Activated T-helper 2 cell treated with anti-CD3 and anti-CD28 coated beads, Interferon-gamma antibody, Interleukin-2, Interleukin-4, amounts not matched to agents 10 μg/mL and 5 μg/mL and 100 μg/mL, durations not matched to agents 14 hours and 24 hours and 36 hours (primary cell): ENCODE measurements at places on chromosomes 11 and 22. TPM values are rescaled to one million over a fixed set of nuclear protein-coding genes. Genes with fewer than 3 reads are reported as not detected.

ADM2 gene
- 2.2 and 2.9 TPM in 2 replicates for total RNA-seq

CD248 gene
- total RNA-seq: not detected in 2 replicates

DNA sequence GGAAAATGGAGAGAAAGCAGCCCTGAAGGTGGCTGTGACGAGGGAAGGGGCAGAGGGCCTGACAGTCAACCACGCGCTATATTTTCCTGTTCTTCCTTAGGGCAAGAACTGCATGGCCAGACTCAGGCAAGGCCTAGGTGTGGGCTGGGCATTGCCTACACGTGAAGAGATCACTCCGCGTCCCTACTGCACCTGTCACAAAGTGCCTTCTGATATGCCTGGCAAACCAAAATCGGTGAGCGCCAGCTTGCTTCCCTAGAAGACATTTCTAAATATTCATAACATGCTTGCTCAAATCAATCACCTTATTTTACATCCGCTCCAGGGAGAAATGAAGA, 6.3 kb downstream of the TMEM121B start:
- peaks cover 22% of the 10 kb centered on the region for H3K36me3 ChIP-seq
- DNase-seq: no peak
- peaks cover 8% of the 10 kb centered on the region for H3K27me3 ChIP-seq
- peaks cover 40% of the 10 kb centered on the region for H3K4me1 ChIP-seq

- no peaks in the 10 kb centered on the region for H3K36me3 ChIP-seq
- DNase-seq: no peak
- H3K27ac ChIP-seq: no peak overlapping the region
- H3K4me1 ChIP-seq: no peaks in the 10 kb centered on the region
- H3K4me3 ChIP-seq: no peak overlapping the region
- H3K27me3 ChIP-seq: no peaks in the 10 kb centered on the region
Observed at GRCh38 chr11:19018901-19019300, 41.6 kb downstream of the MRGPRX2 start.

DNA sequence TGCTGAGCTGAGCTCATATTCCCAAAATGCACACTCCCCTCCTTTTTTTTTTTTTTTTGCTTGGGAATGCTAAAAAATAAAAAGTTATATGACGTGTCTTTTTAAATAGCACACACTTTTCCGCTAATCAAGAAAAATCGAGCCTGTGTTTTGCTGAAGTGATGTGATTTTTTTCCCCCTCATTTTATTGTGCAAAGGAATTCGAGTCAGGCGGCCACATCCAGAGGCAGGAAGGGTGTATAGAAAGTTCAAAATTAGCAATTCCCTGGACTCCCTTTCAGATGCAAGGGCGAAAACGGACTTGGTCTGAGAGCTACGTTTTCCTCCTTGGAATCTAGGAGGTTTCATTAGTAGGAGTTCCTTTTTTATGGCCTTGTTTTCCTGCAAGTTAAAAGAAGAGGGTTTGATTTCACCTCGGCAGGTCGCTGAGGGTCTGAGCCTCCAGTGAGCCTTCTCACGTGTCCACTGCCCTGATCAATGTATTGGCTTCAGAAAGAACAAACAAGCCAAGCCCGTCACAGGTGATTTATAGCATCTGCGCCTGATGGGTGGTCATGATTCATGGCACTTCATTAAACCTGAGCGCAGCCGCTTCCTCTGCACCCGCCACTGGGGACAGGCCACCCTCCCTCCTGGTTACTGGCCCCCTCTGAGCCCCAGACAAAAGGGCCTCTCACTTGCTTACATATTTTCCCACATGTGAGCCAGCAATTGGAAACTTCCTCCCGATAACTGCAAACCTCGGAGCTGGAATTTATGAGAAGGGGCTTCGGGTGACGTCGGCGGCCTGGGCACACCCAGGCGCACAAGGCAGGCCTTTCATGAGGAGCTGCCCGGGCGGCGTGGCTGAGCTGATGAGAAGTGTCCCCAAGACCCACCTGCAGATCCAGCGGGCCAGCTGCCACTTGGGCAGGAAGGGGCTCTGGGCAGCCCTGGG, 64.4 kb upstream of the LINC01488 start:
- H3K27me3 ChIP-seq: no peaks in the 10 kb centered on the region
- no peak overlapping the region for H3K4me3 ChIP-seq
- no peaks in the 10 kb centered on the region for H3K4me1 ChIP-seq
- H3K27ac ChIP-seq: no peak overlapping the region
- no peaks in the 10 kb centered on the region for H3K36me3 ChIP-seq

- DNase-seq: no peak
- peaks cover 25% of the 10 kb centered on the region for H3K4me1 ChIP-seq
- H3K27ac ChIP-seq: peak overlapping the region; percentile 30
- H3K36me3 ChIP-seq: peaks cover 63% of the 10 kb centered on the region
- H3K4me3 ChIP-seq: no peak overlapping the region
- H3K27me3 ChIP-seq: no peaks in the 10 kb centered on the region
Observed at GRCh38 chr11:119284344-119285157, 32.4 kb downstream of the MCAM start.

DNA sequence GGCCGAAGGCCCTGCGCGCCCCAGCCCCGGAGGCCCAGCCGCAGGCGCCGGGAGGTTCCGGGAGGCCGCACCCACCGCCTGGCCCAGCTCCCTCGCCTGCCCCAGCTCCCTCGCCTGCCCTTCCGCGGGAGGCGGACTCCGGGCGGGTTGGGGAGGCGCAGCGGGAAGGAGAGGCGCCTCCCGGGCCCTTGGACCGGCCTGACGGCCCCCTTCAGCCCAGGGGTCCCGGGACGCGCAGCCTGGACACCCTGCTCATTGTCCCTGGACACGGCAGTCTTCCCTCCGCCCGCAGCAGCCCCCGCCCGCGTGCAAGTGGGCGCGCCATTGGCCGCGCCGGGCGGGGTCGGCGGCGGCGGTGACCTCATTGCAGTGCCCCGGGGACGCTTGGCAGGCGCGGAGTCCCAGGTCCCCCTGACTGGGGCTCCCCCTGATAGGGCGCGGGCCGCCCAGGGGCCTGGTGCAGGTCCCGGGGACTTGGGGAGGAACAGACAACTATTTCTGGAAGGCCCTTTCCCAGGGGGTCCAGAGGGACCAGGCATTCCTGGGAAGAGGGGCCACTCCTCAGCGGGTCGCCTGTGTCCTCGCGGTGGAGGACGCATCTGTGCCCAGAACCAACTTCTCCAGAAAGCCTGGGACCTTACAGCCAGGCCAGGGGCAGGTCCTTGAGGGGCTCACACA, 501 bp downstream of the CD151 start:
- H3K27me3 ChIP-seq: peaks cover 24% of the 10 kb centered on the region
- H3K27ac ChIP-seq: no peak overlapping the region
- peak overlapping the region; percentile 68 for H3K4me3 ChIP-seq
- no peak for DNase-seq
- H3K36me3 ChIP-seq: peaks cover 4% of the 10 kb centered on the region
